LoVo (cell line): ENCODE measurements at places on chromosomes 1 and 21.

GRCh38 chr21:17088500-17088899 is 424.3 kb upstream of the CXADR start:
- no peak for DNase-seq

DNA sequence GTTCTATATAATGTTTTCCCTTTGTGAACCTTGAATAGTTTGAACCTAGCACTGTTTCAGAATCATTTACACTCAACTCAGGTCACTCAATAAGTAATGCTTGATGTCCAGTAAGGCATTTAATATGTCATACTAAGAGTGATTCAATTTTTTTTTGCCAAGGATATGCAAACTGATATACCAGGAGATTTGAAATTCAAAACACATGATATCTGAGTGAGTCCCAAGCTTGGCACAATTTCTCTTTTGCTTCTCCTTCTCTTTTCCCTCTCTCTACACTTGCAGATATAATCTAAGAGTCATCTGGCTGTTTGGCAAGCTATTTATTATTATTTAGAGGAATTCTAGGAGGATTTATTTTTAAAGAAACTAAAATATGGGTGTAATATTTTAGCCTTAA is 61.6 kb upstream of the SPAG17 start:
- no peak for DNase-seq

DNA sequence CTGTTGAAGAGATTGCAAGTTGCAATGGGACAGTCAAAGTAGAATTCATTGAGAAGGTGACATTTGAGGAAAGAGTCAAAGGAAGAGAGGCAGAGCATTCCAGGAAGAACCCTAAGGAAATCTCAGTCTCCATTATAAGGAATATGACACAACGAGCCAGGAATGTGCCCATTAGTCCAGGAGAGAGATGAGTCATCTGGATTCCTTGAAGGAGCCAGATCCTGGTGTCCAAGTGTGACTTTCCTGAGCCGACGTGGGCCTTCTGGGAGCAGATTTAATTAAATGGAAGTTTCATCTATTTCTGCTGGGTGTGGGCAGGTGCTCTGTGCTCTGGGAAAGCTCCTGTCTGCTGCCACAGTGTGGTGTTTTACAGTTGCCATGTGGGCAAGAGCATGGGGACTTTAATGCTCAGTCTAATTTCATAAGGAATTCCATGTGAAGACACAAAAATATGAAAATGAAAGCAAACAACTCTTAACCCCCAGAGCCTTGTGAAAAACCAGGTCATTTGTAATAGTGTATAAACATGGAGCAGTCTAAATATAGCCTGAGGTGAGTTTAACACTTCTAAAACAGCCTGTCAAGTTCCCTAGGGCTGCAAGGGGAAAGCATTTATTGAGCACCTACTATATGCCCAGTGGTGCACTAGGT is 111.4 kb upstream of the ARTN start:
- peak; percentile 92 for DNase-seq

DNA sequence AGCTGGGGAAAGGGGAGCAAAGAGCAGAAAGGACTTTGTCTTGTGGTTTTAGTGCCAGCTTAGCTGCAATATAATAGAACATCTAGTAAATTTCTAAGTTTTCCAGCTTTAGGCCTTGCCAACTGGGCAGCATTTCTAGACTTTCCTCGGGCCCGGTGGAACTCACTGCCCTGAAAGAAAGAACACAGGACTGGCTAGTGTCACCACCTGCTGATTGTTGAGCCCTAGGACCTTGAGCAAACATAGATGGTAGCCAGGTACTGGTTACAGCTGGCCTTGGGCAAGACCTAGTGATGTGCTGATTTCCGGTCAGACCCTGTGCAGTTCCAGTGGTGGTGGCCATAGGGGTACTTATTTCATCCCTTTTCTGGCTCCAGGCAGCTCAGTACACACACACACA is 753.2 kb upstream of the B3GALT2 start:
- no peak for DNase-seq

DNA sequence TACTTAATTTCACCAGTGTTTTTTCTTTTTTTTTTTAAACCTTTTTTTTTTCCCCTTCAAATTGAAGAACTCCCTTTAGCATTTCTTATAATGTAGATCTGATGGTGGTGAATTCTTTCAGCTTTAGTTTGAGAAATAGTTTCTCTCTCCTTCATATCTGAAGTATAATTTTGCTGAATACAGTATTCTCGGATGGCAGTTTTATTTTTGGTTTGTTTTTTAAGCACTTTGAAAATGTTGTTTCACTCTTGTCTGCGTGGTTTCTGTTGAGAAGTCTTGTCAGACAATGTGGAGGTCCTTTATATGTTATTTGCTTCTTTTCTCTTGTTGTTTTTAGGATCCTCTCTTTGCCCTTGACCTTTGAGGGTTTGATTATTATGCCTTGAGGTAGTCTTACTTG is 135.1 kb downstream of the RPS6KC1 start:
- no peak for DNase-seq

- DNase-seq = no peak
Observed at GRCh38 chr1:24659993-24660665, 17.0 kb downstream of the SRRM1 start.

DNA sequence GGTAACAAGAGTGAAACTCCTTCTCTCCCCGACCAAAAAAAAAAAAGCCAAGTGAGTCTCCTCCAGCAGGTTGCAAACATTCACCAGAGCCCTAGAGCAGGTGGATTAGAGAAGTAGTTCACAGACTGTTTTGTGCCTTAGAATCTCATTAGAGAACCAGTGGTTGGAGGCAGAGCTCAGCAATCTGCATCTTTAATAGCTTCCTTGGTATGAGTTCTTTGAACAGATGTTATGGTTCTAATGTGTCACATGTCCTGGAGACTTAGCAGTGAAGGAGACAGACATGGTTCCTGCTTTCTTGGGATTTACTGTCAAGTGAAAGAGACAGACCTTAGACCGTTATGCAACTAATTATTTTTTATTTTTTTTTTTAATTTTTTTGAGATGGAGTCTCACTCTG is 26.8 kb downstream of the SESN2 start:
- no peak for DNase-seq

DNA sequence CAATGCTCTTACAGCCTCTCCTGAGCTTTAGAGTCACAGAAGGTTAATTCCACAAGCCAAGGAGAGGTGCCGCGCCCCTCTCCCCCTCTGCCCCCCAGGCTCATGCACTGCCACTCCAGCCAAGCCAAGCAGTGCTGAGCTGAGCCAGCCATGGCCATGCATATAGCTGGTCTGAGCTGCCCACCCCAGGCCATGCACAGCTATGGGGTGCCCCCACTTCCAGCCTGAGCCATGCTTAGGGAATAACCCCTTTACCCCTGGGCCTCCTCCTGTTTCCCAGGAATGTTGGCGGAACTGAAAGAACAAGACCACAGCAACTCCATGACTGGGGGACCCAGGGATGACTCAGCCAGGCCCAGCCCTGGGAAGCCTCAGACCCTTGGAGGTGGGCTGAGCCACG is 34.0 kb upstream of the MAGOH start:
- no peak for DNase-seq

DNA sequence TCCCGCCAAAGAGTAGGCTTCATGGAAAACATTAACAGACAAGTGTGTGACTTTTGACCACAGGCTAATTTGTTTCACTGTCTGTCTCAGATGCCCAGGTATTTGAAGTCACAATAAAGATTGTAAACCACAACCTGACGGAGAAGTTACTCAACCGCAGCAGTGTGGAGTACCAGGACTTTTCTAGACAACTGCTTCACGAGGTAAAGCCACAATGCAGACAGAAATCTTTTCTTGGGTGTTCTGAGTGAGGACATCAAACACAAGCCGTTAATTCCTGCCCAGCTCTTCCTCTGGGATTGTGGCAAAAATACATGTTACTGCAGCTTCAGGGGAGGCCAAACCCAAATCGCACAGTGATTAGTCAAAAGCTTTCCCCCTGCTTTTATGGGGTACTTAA is 31.0 kb downstream of the UMODL1 start:
- DNase-seq = peak; percentile 42

GRCh38 chr1:8510041-8510823 is 192.3 kb downstream of the SLC45A1 start:
- no peak for DNase-seq

DNA sequence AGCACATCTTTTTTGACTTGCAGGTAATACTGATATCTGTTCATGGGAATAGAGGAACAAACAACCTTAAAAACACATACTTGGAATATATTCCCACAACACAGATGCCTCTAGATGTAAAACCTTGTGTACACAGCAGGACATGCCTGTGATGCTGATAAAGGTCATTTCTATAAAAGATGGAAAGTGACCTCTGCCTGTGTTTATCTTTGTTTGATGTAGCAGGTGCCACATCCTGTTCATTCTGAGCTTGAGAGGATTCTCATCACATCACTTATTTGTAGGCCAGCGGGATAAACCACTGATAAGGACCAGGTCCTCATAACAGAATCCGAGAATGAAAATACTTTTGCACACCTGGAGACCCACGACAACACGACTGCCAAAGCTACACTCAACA is 133.7 kb downstream of the SMYD2 start:
- DNase-seq = no peak

GRCh38 chr1:192516776-192517297 is 58.7 kb upstream of the RGS1 start:
- DNase-seq = no peak

DNA sequence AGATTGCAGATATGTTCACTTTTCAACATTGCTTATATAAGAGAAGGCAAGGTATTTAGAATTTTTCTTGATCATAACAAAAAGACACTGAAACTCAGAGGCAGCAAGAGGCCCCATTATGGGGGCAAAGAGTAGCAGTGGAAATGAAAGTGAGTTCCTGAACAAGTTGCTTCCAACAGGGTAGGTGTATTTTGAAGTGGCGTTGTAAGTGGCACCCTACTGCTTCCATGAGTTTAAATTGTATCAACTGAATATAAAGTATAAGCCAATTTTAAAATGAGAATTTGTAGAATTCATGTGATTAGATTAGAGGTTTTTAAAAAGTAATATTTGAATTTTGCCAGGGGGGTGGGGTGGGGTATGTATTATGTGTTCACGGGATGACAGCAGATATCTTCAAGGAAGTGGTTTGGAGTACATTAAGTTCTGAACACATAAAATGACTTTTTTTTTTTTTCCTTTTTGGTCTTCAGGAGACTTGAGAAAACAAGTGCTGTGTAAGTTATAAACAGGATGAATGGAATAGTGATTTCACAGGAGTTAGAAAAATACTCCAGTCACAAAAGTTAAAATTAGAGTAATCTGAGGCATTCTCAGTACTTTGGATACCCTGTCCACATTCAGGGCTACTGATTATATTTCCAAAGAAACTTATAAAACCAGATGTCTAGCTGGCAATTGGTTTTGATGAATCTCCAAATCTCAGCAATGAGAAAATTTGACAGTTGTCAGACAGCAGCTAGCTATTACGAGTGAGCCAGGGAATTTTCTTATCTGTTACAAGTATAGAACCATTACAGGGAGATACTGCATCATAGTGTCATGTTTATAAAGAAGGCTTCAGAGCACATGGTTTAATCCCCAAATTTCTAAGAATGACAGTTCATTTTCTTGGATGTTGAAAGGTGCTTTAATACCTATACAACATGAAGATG is 182.0 kb downstream of the ST6GALNAC3 start:
- no peak for DNase-seq

DNA sequence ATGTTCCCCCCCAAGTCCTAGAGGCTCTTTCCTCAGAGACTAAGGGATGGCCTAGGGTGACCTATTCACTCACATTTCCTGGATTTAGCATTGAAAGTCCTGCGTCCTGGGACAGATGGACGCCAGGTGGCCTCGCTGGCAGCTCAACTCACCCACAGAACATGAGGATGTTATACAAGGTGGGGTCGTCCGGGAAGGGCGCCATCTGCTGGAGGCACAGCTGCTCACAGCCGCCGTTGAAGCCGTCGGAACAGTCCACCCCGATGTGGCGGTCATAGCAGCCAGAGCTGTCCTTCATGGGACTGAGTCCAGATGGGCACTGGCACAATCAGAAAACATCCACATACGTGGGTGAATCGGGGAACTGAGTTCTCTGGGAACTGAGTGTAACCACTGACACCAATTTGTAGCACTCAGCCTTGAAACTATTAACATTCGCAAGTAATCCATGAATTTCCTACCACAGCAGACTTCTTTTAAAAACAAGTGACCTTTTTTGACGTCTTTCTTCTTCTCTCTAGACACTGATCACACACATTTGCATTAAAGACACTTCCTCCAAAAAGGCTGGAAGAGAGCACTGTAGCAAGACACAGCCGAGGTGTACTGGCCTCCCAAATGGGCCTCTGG is 215.4 kb downstream of the ASTN1 start:
- peak; percentile 22 for DNase-seq

GRCh38 chr1:115630342-115630741 is 11.4 kb upstream of the VANGL1 start:
- no peak for DNase-seq

- DNase-seq = no peak
Observed at GRCh38 chr1:10065344-10065685, 32.6 kb downstream of the UBE4B start.

DNA sequence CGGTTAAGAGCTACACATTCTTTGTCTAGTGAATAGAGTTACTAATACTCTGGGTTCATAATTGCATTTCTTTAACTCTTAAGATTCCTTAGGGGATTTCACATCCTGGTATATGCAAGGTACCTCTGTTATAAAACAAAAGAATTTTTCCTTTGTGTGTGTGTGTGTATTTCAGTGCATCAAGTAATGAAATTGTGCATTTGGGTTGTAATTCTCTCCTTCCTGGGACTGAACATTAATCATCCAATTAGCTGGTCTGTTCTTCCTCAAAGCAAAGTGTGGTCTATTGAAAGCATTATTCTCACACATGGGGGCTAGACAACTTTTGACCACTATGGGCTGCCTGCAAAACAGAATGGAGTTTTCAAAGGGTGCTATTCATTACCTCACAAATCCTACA is 74.0 kb downstream of the ZC3H11B start:
- DNase-seq = no peak

DNA sequence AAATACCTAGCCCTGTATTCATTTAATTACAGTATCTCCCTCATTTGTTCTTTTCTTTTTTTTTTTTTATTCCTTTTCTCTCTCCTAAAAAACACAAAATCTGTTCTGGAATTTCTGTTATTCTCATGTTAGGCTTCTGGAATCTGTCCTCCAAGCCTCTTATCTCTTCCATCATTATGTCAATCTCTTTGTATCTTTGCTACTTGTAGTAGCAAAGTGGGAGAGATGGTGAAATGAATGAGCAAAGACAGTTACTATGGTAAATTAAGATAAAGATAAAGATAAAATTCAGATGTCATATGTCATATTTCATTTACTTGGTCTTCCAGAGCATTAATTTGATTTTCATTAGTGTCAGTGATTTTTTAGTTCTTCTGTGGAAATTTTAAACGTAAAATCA is 155.1 kb downstream of the FGGY start:
- no peak for DNase-seq

DNA sequence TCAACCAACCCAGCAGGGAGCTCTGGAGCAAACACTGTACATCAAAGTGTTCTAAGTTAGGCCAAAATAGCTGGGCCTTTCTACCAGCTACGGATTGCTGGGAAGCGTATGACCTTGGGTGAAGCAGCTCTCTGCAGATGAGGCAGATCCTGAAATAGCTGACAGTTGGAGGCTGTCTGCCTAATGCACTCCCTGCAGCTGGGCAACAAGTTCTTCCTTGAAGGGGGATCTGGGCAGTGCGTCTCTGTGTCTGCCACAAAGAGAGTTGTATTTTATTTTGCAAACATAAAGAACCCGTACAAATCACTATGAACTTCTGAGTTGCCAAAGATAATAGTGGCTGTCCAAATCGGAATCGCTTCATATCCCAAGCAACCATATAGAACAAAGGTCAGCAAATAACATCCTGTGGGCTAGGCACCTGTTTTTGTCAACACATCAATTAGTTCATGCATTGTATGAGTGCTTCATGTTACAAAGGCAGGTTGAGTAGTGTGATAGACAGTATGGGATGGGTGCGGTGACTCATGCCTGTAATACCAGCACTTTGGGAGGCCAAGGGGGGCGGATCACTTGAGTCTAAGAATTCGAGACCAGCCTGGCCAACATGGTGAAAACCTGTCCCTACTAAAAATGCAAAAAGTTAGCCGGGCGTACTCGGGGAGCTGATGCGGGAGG is 29.1 kb upstream of the KLF17 start:
- no peak for DNase-seq
